ENCODE measurements at places on chromosomes 4 and X. TPM values are rescaled to one million over a fixed set of nuclear protein-coding genes. Genes with fewer than 3 reads are reported as not detected.

Gene PTPN13
- 6.3 TPM for total RNA-seq

Gene XKRX
- total RNA-seq = 0.13 TPM

Gene CT45A10
- total RNA-seq = not detected

Gene ARHGEF38
- total RNA-seq = not detected

Gene TLR3
- 7.0 TPM for total RNA-seq

Gene SYP
- total RNA-seq = 0.13 TPM

Gene USP17L19
- total RNA-seq = not detected

Gene MAOB
- not detected for total RNA-seq

DNA sequence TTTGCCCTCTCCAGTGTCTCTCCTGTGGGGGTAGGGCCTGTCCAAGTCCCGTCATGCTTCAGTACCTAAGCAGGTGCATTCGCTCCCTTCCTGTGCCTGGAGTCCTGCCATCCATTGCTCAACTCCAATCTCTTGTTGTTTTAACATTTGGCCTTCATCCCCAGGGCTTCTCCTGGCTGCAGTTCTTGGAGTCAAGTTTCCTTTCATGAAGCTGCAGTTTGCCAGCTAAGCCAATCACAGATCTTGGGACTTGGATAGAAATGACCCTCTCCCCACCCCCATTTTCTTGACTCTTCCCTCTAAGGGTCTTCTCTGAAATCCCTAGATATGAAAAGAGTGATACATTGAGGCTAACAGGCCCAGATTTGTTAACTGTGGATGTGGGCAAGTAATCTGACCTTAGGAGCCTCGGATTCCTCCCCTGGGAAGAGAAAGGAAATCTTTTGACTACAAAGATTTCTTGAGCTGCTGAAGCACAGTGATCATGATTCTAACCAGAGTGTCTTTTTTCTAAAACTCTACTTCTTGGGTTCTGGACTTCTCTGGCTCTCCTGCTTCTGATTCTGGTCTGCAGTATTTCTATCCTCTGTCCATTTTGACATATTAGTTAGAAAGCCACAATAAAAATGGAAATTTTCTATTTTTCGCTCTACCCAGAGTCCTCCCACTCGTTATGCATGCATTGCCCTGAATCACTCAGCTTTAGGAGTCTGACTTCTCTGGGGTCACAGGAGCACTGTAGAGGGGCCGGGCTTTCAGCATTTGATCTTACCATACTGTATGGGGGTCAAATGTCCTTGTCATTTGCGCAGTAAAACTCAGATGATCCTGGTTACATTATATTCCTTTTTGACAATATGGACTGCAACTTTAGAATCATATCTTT, 61.0 kb downstream of the CHRNA9 start:
- no peak for DNase-seq

GRCh38 chrX:105610411-105610810, 211.9 kb upstream of the NRK start:
- no peak for DNase-seq

DNA sequence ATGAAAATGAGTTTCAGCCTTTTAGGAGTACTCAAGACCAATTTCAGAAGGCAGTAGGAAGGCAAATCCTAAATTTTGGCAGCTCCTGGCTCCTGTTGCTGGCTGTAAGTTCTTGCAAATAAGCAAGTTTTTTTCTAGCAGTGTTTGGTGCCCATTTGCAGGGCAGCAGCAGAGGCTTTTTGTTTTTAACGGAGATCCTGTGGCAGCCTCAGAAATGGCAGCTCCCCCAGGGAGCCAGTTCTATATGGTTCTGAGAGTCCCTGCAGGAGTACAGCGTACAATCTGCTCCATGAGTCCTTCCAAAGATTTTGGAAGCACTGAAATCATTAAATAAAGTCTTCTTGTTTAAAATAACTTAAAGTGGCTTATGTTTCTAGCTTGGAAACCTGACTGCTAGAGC, 171.9 kb downstream of the NDST4 start:
- no peak for DNase-seq

DNA sequence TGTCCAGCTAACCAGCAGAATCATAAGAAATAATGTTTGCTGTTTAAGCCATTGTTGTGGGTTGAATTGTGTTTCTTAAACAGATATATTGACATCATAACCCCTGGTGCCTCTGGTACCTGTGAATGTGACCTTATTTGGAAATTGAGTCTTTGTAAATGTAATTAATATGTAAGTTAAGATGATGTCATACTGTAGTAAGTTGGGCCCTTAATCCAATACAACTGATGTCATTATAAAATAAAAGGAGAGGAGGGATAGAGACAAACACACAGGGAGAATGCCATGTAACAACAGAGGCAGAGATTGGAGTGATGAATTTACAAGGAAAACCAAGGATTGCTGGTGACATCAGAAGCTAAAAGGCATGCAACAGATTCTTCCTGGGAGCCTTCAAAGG, 141.4 kb downstream of the ZIC3 start:
- no peak for DNase-seq

GRCh38 chrX:78384486-78384885, 57.1 kb upstream of the CYSLTR1 start:
- no peak for DNase-seq

DNA sequence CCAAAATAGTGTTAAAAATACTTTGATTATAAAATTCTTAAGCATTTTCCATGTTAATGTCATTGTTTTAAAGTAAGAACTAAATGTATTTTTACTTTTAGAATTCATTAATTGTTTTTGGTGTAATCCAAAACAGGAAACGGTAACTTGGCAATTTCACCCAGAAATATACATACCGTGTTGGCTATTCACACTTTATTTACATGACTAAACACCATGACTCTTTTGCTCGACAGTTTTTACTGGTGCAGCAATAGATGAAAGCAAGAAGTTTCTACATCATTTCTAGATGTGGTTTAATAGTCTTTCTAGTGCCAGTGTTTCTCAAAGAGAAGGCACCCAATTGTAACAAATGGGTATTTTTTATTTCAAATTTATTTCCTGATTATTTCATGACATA, 25.6 kb upstream of the MAGEA1 start:
- DNase-seq = no peak

DNA sequence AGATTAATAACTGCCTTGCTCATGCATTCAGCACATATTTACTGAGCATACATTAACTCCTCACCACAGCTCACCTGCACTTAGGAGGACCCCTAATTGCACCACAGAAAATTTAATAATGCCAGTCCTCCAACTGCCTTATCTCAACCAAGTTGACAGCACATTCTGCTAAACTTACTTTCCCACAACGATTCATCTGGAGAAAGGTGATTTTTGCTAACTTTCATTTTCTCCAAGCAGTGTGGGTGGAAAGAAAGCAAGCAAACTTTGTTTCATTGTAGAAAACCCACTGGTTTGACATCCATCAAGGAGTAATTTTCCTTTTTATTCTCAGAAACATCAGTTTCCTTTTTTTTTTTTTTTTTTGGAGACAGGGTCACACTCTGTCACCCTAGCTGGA, 49.1 kb downstream of the RASGEF1B start:
- DNase-seq = no peak

GRCh38 chr4:27085396-27085795, 224.8 kb downstream of the STIM2 start:
- no peak for DNase-seq

GRCh38 chrX:40109288-40110008, 11.7 kb upstream of the BCOR start:
- no peak for DNase-seq

DNA sequence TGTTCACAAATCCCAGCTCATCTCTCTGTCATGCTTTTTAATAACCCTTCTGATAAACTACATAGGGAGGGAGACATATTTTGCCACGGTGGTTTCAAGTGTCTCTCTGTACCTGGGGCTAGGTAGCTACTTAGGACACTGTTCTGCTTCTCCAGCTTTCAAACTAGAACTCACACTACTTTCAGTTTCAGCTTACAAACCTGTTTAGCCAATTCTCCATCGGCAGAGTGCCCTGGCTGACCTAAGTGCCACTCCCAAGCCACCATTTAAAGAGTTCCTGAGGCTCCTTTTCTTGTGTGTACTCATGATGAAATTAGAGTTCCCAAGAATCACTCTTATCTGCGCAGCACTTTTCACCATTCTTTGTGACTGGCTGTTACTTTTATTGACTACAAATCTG, 899.2 kb downstream of the FAT4 start:
- DNase-seq = no peak

- no peak for DNase-seq
Measured at GRCh38 chr4:171117457-171117856, 695.7 kb upstream of the GALNTL6 start.

DNA sequence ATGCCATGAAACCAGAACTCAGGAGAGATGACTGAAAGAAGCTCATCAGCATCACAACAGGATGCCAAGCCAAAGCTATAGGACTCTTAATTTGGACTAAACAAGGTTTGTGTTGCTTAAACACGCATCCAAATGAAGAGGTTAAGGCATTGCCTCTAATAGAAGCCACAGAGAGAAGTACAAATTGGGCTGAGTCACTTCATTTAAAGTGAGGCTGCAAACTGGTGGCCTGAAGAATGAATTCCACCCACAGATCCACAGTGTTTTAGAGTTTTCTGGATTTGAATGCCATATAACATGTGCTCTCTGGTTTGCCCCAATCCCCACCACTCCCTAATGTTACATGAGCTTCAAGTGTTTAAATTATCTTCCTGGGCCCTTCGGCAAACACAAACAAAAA, 103.5 kb downstream of the FIP1L1 start:
- DNase-seq = no peak

DNA sequence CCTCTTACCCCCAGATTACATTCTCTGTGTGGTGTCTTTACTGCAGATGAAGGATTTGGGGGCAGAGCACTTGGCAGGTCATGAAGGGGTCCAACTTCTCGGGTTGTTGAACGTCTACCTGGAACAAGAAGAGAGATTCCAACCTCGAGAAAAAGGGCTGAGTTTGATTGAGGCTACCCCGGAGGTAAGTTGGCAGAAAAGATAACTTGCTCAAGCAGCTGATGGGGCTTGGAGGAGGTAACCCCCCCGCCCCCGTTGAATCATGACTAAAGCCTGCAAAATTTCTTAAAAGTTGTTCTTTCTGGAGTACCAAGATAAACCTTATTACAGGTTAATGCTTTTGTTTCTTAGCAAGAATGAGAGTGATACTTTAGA, 1.5 kb downstream of the CCNG2 start:
- no peak for DNase-seq

- no peak for DNase-seq
Measured at GRCh38 chr4:133161570-133162295, 12.6 kb downstream of the PCDH10 start.

Data from pulmonary artery endothelial cell (primary cell).